Left hindlimb (tissue), 1 donor: ENCODE measurements at places on chromosomes 5 and 9.

- DNase-seq: no peak
Observed at GRCh38 chr5:176723440-176723839, 76.2 kb downstream of the TSPAN17 start.

DNA sequence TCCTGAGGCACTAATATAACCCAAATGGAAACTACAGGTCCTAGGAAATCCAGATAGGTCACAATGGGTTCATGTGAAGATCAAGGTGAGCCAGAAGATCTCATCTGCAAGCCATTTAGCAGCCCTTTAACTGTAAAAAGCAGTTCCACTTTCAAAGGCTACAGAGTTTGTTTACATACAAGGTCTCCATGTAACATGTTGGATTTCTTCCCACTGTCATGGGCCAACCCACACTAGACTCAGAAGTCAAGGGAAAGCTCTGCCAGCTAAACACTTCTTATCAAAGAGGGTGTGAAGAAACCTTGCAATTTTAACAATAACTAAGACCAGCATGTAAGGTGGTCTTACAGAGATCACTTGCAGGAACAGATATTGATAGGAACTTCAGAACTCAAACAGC is 3.8 kb upstream of the CTNNAL1 start:
- DNase-seq: no peak

- no peak for DNase-seq
Observed at GRCh38 chr5:103951776-103952175, 389.2 kb upstream of the NUDT12 start.

GRCh38 chr9:91852801-91853347 is 97.2 kb downstream of the ROR2 start:
- DNase-seq: no peak

DNA sequence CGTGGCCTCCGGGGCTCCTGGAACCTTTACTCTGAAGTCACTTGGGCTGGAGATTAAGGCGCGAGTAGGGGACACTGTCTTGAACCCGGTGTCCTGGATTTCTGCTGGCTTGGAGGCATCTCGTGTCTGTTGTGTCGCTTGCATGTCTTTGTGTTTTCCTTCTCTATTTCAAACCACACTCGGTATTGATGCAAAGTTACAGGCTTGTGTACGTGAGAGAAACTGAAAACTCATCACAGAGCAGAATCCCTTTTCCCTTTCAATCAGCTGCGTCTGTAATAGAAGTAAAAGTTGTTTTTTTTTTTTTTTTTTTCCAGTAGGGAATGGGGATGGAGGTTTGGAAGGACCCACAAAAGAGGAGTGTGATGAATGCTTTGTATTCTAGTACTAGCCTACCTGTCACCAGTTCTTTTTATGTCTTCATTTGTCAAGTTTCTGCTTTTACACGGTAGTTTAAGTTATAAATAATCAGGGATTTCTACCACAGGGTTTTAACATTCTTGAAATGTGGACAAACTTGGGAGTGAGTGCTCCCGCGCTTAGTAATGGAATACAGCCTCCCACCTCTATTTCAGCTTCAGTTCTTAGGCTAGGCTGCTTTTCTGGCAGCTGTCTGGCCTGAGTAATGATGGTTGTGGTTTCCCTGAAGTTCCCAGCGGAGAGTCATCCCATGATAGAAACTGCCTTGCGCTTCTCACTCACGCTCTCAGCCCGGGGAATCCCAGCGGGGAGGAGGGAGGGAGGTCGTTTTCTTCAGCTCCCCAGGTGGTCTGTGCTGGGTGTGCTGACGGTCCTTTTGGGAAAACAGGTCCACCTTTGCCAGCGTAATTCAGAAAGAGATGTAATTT is 763 bp downstream of the TJP2 start:
- DNase-seq: peak; percentile 52

GRCh38 chr5:59020611-59021285 is 437.9 kb downstream of the RAB3C start:
- DNase-seq: no peak

DNA sequence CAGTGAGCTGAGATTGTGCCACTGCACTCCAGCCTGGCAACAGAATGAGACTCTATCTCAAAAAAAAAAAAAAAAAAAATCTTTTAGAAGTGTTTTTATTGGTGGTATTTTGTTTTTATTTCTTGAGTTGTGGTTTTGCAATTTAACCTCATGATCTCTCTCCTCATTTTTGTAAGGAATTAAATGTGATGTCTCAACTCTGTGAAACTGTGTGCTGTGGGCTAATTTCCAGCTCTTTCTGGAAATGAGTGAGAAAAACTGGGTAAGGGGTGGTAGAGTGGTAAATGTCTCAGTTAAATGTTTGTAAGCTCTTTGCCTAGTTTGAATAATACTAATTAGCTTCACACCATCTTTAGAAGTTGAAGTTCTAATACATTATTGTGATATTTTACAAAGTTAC is 29.0 kb downstream of the ACO1 start:
- DNase-seq: no peak

DNA sequence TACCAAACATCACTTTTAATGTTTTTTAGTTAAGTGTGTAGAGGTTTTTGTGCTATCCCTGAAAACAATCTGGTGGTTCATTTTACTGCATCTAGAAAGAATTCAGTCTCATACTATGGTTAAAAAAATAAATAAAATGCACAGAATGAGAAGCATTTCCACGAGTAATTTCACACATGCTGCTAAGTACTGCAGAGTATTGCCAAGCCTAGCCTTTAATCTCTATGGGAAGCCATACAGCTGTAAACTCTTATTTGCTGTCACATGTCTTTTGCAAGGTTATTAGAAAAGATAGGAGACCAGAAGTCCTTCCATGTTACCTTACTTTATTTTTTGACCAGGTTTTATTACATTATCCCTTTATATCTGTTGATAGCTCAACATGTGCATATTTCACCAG is 37.6 kb upstream of the MAN2A1 start:
- no peak for DNase-seq

DNA sequence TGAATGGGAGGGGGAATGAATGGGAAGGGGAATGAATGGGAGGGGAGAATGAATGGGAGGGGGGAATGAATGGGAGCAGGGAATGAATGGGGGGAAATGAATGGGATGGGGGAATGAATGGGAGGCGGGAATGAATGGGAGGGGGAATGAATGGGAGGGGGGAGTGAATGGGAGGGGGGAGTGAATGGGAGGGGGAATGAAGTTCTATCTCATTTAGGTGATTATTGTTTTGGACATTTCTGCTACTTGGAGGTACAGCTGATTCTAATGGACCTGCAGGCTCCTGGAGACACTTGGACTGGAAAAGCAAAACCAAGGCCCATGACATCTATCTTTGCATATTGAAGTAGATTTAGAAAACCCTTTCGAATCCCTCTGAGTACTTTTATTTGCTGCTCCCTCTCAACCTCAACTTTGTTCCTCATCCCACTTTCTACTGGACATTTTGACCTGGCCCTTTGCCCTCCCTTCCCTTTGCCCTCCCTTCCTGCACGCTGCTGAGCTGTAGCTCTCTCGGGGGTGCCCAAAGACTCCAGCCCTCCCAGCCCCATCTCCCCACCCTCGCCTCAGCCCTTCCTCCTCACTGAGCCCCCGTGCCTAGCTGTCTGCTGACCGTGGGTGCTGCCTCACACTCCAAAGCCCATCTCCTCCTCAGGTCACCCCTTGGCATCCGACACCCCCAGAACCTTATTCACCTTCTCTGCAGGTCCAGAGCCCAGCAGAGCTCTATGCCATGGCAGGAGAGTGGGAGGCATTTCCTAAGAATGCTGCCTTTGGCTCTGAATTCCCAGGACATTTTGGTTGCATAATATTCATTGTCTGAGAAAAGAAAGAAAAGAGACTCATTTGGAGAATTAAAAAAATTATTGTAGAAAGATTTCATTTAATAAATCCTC is 19.9 kb upstream of the LPCAT1 start:
- peak; percentile 16 for DNase-seq

- peak; percentile 55 for DNase-seq
Observed at GRCh38 chr5:31470608-31471007, 61.3 kb downstream of the DROSHA start.

GRCh38 chr5:172901788-172902496 is 57.3 kb upstream of the RPL26L1 start:
- no peak for DNase-seq

- DNase-seq: no peak
Observed at GRCh38 chr5:6487081-6487480, 38.4 kb downstream of the UBE2QL1 start.

GRCh38 chr5:67652201-67652600 is 455.6 kb upstream of the CD180 start:
- DNase-seq: no peak

DNA sequence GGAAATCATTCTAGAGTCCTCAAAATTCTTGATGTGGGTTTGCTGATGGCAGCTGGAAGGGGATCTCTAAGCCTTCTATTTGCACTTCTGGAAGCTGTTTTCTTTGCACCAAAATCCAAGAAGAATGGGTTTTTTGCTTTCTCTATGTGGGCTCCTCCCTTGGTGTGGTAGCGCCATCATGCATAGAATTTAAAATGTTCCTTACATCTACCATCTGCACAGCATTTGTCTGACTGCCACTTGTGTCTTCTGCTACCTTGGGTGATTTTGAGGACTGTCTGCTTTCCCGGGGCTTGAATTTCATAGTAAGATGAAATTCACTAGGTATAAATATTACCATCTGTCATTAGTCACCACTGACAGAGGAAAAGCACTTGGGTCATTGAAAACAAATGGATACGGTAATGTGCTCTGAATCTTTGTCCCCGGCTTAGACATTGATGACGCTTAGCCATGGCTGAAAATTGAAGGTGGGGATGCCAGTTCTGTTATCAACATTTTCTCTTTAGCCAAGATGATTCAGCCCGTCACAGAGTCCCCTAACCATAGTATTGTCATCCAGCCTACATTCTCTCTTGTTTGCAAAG is 30.0 kb downstream of the SNX30 start:
- no peak for DNase-seq

GRCh38 chr5:141844414-141845097 is 33.7 kb downstream of the PCDH1 start:
- no peak for DNase-seq

DNA sequence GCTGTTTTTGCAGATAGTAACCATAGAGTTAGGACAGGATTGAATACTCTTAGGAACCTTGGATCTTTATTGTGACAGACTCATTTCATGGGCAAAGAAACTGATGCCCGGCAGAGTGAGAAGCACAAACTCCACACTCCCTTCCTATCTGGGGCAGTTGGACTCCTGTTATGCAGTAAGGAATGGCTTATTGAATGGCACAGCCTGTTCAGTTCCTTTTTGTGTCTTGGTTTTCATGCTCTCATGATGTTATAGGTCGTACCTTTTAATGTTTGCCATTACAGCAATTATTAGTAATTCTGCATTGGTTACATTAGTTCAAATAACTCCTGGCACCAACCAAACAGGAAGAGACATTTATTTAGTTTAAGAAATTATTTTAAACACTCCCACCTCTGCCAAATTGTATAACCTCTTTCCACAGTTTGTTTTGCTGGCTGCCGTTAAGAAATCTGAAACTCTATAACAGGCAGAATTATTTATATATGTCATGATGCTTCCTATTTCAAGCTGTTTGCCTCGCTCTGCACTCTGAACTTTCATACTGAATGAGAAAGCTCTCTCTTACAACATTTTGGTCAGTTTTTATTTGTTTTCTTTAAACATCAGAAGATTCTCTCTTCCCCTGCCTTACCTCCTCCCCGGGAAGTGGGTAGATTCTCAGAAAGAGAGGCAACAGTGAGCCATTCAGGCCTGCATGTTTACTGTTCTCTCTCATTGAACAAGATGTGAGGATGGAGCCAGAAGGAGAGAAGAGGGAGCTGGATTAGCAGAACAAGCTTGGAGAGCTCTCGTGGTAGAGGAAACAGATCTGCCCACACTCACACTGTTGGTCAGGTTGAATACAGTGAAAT is 144.4 kb downstream of the ARHGEF28 start:
- no peak for DNase-seq

GRCh38 chr5:173319646-173320045 is 8.6 kb downstream of the STC2 start:
- peak; percentile 49 for DNase-seq

DNA sequence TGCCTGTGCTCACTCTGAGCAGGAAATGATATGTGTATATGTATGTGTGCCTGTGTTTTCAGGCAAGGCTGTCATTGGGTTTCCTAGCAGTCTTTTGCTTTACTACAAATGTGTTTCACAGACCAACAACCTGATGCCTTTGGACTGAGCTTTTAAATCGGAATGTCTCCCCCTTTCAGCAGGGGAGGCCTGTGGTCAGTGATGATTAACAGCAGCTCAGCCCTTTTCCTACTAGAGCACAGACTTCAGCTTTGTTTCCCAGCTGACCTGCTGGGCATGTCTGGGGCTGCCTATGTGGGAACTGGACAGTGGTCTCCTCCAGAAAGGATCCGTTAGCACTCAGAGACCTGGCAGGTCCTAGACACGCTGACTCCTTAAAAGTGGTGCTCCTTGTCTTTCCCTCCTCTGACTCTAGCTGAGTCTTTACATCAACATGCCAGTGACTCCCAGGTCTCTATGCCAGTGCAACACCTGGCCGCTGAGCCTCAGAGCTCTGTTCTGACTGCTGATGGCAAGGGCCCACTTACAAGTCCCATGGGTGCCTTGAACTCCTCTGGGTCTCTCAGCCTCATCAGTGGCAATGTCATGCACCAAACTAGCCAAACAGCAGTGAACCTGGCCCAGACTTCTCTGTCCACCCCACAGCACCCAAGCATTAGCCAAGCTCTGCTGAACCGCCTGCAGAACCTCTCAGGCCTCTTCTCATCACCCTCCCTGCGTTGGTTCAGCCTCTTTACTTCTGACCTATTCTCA is 7.7 kb downstream of the MACROH2A1 start:
- DNase-seq: no peak

DNA sequence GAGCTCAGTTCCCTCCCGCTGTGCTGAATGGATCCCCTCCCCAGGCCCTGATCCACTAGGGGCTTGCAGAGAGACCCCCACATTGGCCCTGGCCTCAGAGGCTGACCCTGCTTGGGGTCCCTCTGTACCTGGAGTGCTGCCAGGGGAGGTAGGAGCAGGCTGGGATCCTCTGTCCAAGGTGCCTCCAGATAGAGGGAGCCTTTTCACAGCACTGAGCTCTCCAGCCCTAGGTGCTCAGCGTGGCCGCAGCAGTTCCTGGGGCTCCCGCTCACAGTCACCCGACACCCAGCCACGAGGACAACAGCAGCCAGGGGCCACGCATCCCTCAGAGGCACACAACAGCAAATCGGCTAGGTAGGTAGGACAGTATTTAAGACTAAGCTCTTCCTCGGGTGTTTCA is 62.2 kb upstream of the IRX2 start:
- DNase-seq: no peak

DNA sequence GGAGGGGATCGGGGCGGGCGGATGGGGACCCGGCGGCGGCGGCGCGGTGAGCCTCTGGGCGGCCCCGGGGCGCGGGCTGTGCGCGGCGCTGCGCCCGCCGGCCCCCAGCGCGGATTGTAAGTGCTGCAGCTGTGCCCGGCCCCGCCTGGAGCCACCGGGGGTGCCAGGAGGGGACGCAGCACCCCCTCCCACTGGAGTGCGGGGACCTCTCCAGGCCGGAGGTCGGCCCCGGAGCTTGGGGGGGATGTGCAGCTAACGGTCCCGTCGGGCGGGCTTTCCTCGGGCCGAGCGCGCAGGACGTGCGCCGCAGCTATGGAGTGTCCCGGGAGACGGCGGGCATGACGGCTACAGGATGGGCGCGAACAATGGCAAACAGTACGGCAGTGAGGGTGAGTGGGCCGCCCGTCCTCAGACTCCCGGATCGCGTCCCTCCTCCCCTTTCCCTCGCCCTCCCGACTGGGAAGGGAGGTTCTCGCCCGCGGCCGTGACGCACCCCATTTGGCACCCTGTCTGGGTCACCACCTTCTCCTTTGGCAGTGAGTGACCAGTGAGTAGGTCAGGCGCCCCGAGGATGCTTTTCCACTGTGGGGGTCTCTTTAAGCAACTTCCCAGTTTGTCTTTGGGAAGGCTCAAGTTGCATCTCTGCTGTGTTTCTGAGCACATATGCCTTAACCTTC is 483 bp downstream of the FBXL7 start:
- DNase-seq: peak; percentile 69
